ENCODE measurements at places on chromosomes 5 and 9. TPM values are rescaled to one million over a fixed set of nuclear protein-coding genes. Genes with fewer than 3 reads are reported as not detected.

Gene NOL8
- total RNA-seq: 9.7 TPM

Gene ADAMTS2
- 6.0 TPM for total RNA-seq

Gene EXD3
- total RNA-seq: 9.0 TPM

Gene PCDHA9
- 0.55 TPM for total RNA-seq

Gene TAF1L
- 0.04 TPM for total RNA-seq

DNA sequence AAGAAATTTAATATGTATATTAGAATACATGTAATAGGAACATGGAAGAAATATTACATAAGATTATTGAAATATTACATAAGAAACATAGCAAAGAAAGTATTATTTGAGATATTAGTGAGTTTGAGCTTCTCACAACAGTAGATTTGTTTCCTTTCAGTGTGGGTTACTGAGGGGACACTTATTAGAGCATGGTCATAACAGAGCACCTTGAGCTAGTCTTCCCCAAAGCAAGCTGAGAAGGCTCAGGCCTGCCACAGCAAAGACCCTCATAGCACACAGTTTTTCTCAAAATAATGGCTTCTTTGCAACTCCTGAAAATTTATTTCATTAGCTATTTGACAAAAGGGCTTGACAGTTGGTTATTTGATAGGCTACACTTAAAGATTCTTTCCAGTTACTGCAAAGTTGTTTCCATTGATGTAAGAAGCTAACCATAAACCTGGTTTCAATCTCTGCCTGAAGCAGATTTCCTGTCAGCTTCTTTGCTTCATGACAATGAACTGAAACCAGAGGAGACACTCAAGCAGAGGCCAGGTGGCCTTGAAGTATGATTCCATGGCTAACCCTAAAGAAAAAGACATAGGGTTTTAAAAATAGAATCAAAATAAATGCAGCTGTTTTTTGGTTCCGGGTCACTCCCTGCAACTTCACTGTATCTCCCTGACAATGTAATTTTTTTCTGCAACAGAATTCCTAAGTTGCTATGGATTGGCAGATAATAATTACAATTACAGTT, 68.6 kb downstream of the ERMP1 start:
- no peak overlapping the region for H3K27ac ChIP-seq
- H3K4me1 ChIP-seq: no peaks in the 10 kb centered on the region
- H3K36me3 ChIP-seq: peaks cover 37% of the 10 kb centered on the region
- H3K27me3 ChIP-seq: no peaks in the 10 kb centered on the region
- H3K4me3 ChIP-seq: no peak overlapping the region

- H3K36me3 ChIP-seq: no peaks in the 10 kb centered on the region
- H3K4me1 ChIP-seq: no peaks in the 10 kb centered on the region
- H3K4me3 ChIP-seq: no peak overlapping the region
These were observed 160.9 kb upstream of the CCNG1 start for GRCh38 chr5:163276466-163276865.

DNA sequence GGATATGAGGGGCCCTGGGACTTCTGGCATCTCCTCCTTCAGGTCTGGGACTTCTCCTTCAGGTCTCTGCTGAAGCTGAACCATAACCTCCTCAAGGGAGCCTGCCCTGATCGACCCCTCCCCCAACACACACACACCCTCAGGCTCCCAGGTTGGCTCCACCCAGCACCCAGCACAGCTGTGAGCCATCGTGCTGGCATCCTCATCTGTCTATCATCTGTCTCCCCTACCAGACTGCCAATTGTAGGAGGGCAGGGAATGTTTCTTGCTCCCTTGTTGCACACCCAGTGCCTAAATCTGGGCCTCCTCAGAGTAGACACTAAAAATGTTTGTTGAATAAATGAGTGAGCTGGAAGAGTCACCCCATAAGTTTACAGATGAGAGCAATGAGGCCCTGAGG, 71.4 kb downstream of the LRSAM1 start:
- H3K36me3 ChIP-seq: peaks cover 12% of the 10 kb centered on the region
- H3K4me1 ChIP-seq: peaks cover 11% of the 10 kb centered on the region
- H3K4me3 ChIP-seq: no peak overlapping the region

DNA sequence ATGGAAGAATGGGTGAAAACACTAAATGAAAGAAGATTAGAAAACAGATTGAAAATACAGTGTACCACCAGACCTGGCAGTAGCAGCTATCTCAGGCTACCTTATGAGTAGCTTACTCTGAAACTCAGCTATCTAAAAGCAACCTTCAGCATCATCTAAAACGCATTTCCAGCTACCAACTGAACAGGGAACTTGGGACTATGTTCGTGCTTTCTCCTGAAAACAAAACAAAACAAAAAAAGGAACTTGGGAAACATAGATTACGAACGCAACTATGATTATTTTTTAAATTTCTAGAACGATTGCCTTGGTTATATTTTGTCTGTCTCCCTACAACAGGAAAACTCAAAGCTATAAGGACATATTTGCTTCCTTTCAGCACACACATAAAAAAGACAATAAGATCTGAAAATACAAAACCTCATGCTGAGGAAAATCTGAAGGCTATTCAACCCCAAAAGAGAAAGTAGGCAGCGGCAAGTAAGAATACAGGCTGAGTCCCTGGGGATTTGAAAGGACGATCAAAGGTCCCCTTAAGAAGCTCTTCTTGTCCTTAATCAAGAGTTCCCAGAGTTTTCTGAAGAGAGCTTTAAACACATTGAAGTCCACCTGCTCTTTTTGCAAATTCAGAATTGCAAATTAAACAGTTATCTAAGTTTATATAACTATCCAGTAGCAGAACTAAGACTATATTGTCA, 53.4 kb downstream of the OR2K2 start:
- H3K27ac ChIP-seq: no peak overlapping the region
- no peaks in the 10 kb centered on the region for H3K4me1 ChIP-seq
- no peak for DNase-seq
- H3K36me3 ChIP-seq: no peaks in the 10 kb centered on the region

GRCh38 chr5:14226149-14226548, 83.0 kb downstream of the TRIO start:
- no peak overlapping the region for H3K27ac ChIP-seq
- no peaks in the 10 kb centered on the region for H3K36me3 ChIP-seq
- DNase-seq: no peak
- no peak overlapping the region for H3K4me3 ChIP-seq

DNA sequence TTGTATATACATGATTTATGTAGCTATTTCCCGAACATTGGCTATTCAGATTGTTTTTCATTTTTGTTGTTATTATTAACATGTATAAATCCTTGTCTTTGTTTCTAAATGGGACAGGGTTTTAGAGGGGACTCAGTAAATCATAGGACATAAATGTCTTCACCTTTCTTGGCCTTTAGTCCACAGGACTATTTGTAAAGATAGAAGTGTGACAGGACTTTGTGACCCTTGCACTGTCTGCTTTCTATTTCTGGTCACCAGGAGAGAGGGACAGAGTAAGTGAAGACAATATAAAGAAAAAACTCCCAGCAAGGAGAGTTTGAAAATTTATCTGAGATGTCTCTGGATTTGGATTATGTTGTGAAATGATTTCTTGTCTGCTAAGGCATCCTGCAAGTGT, 78.6 kb upstream of the GOLM1 start:
- no peak overlapping the region for H3K27ac ChIP-seq
- H3K4me1 ChIP-seq: no peaks in the 10 kb centered on the region
- H3K36me3 ChIP-seq: no peaks in the 10 kb centered on the region
- H3K27me3 ChIP-seq: no peaks in the 10 kb centered on the region
- H3K4me3 ChIP-seq: no peak overlapping the region

- H3K27ac ChIP-seq: peak overlapping the region; percentile 8
- no peaks in the 10 kb centered on the region for H3K27me3 ChIP-seq
- H3K4me3 ChIP-seq: no peak overlapping the region
- H3K36me3 ChIP-seq: no peaks in the 10 kb centered on the region
- peak; percentile 48 for DNase-seq
These were observed 52.8 kb downstream of the EXD3 start for GRCh38 chr9:137369911-137370764.

DNA sequence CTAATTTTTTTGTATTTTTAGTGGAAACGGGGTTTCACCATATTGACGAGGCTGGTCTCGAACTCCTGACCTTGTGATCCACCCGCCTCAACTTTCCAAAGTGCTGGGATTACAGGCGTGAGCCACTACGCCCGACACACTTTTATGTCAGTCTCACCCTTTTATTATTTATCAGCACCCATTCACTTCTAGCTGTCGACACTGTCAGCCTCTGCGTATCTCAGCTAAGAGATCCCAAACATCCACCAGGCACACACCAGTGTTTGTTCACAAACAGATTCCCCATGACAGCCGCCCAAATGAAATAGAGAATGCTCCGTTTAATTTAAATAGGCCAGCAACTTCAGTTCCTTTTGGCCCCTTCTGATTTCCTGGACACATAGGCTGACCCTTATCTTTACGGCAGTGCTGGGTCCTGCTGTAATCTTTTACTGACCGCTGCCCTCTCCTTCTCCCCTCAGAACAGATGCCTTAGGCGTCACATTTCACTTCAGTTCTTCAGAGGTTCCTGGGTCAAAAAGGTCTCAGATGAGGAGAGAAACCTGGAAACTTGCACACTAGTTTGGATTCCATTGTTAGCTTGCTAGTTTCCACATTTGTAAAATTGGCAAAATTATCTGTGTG, 43.1 kb upstream of the CKMT2 start:
- H3K4me1 ChIP-seq: no peaks in the 10 kb centered on the region
- H3K36me3 ChIP-seq: no peaks in the 10 kb centered on the region
- H3K27ac ChIP-seq: no peak overlapping the region
- H3K4me3 ChIP-seq: no peak overlapping the region
- no peak for DNase-seq

GRCh38 chr5:15835514-15835913, 335.5 kb downstream of the FBXL7 start:
- DNase-seq: no peak
- H3K4me3 ChIP-seq: no peak overlapping the region
- no peaks in the 10 kb centered on the region for H3K4me1 ChIP-seq
- no peaks in the 10 kb centered on the region for H3K36me3 ChIP-seq
- H3K27ac ChIP-seq: no peak overlapping the region

DNA sequence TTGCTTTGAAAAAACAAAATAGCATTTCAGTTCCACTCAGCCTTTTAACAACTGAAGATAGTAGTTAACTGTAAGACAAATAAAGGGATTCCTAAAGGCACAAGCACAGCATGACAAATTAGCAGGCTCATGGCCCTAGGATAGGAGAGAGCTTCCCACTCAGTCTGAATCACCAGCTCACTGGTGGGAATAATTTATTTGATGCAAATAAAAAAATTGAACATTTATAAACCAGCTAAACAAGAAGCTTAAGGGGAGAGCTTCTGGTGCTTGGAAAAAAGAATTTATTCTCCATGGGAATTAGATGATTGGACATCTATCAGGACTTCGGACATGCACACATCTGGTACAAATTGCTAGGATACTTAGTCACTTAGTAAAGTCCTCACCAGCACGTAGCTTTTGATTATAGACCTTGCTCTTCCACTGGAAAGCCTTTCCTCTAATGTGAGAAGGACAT, 294.1 kb upstream of the TNC start:
- no peaks in the 10 kb centered on the region for H3K27me3 ChIP-seq
- H3K4me1 ChIP-seq: no peaks in the 10 kb centered on the region
- no peak for DNase-seq
- H3K36me3 ChIP-seq: no peaks in the 10 kb centered on the region
- no peak overlapping the region for H3K27ac ChIP-seq

DNA sequence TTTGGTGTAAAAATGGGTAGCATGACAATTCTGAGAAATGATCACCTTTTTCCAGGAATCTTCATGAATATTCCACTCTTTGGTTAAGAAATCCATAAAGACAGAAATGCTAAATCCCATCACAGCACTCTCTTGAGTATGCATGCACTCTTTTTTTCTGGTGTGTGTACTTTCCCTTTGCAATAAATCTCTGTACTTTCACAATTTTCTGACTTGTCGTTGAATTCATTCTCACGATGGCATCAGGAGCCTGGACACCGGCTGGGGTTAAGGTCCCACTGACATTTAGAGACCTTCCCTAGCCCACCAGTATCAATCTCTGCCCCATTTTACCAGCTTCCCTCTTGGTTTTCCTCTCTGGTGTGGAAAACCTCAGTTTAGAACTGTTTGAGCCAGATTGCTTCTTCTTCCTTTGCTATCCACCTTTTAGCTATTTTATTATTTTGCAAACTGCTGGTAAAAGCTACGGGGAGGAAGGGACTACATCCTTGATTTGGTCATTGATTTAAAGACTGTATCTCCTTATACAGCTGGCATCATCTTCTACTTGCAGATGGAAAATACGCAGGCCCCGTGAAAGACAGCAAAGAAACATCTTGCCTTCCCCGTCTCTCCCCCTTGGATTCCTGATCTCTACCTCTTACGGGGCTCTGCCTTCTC, 59.9 kb upstream of the ZFR start:
- DNase-seq: no peak
- H3K4me1 ChIP-seq: no peaks in the 10 kb centered on the region
- H3K27me3 ChIP-seq: no peaks in the 10 kb centered on the region
- H3K36me3 ChIP-seq: no peaks in the 10 kb centered on the region

DNA sequence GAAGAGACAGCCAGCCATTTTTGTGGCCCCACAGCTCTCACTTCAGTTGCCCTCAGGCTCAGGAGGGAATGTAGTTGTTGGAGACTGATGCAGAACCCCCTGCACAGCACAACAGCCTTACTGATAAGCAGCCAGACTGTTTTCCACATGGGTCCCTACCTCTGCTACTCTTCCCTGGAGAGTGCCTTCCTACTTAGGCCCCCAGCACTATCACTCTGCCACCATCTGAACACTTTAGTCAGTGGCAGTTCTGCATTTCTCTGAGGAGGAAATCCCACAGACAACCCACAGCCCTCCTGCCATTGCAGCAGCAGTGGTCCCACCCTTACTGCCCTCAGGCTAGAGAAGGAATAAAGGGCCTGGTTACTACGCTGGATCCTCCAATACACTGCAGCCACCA, 61.8 kb upstream of the PTPRD start:
- H3K27me3 ChIP-seq: no peaks in the 10 kb centered on the region
- H3K4me3 ChIP-seq: no peak overlapping the region
- H3K36me3 ChIP-seq: no peaks in the 10 kb centered on the region

DNA sequence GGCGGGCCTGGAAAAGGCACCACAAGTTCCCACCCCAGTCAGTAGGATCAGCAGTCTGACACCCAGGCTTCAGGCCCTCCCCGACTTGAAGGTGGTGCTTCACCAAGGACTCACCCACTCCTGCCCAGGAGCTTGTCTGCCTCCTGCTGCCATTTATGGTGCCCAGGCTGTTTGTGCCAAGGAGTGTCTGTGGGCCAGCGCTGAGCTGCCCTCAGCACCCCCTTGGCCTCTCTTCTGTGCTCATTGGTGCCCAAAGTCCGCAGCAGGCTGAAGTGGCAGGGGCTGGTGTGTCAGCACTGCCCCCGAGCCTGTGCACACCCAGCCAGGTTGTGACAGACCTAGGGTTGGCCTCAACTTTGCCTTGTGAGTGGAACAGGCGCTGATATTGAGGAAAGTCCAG, 23.5 kb downstream of the JMY start:
- DNase-seq: no peak
- H3K4me1 ChIP-seq: no peaks in the 10 kb centered on the region
- H3K27ac ChIP-seq: no peak overlapping the region

GRCh38 chr9:30484690-30485089, 1899.8 kb upstream of the ACO1 start:
- H3K4me1 ChIP-seq: no peaks in the 10 kb centered on the region
- H3K27me3 ChIP-seq: no peaks in the 10 kb centered on the region
- no peak overlapping the region for H3K27ac ChIP-seq
- no peaks in the 10 kb centered on the region for H3K36me3 ChIP-seq
- no peak overlapping the region for H3K4me3 ChIP-seq

GRCh38 chr5:92554447-92555085, 1026.5 kb downstream of the NR2F1-AS1 start:
- no peaks in the 10 kb centered on the region for H3K4me1 ChIP-seq
- H3K36me3 ChIP-seq: no peaks in the 10 kb centered on the region
